NCI-H345 (cell line): ENCODE measurements at places on chromosomes 2 and 18.
A peak's percentile ranks its signal among the peaks of the same experiment; 100 is the strongest.

DNA sequence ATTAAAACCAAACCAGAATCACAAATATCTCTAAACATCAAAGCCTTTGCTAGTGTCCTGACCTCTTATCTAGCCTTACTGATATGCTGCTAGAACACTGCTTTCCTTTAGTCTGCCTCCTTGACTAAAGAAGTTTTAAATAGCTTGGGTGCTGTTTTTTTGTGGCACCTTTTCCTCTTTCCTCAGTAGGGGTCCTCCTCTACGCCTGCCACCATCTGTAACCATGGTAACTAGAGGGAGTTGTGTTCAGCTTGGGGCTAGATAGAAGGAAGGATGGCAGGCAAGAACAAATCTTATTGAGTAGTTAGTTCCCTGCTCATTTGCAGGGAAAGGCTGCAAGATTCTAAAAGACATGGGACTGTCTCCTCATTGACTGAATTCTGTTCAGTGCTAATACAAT is 86.0 kb downstream of the TAF4B start:
- no peak for DNase-seq

DNA sequence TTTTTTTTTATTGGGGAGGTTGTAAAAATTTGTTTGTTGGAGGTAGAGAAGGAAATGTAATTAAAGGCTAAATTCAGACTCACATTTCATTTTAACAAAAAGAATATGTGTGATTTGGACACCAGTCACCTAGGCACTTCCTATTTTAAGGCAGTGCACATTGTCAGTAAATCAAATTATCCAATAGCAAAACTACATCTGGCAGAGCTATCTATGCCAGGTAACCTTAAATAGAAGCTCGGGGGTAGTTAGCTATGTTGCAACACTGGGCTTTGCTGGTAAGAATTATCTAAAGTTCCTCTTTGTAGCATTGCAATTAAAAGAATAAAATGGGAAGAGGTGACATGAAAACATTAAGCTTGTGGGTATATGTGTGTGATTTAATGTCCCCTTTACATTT is 1064.4 kb upstream of the ZEB2 start:
- DNase-seq = no peak

- no peak for DNase-seq
Measured at GRCh38 chr2:197559681-197560080, 43.8 kb downstream of the MOB4 start.

DNA sequence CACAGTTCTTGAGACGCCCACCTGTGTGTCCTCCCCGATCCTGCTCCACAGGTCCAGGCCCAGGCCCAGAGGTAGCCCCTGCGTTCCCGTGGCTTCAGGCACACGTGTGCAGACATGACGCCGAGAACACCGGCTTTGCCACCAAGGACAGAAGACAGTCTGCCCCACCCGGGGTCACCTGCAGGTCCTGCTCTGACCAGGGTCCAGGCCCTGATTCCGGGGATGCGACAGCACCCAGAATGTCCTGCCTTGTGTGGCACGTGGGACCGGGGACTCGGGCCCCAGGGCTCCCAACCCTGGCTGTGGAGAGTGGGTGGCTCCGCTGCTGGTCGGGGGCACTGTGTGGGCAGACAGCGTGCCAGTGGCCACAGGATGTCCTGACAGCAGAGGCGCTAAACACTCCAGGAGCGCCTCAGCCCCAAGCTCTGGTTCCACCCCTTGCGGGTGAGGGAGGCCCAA is 36.9 kb downstream of the ADI1 start:
- DNase-seq = no peak

DNA sequence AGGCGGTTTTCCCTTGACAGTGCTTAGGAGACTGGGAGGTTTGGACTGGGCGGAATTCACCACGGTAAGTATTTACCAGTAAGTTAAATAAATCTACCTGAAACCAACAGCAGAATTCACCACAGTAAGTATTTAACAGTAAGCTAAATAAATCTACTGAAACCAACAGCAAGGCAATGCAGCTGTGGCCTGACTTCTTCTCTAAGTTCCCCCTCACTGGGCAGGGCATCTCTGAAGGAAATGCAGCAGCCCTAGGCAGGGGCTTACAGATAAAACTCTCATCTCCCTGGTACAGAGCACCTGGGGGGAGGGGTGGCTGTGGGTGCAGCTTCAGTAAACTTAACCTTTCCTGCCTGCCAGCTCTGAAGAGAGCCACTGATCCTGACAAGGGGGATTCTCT is 432.5 kb upstream of the LRRTM1 start:
- DNase-seq = no peak

DNA sequence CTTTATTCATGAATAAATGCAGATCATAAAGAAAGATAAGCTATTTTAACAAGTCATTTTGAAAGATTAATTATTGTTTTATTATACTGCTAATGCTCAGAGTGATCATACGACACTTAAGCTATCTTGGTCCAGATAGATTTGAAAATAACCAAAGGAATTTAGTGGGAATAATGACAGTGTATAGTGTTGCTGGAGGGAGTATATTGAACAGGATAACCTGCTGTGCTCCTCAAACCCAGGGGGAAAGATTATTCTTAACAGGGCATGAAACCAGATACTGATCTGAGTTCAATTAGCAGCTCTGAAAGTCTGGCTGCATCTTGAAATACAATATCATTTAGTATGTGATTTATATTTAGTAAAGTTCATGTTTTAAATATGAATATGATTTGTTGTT is 216.3 kb upstream of the ITGA4 start:
- DNase-seq = no peak

- peak; percentile 68 for DNase-seq
Measured at GRCh38 chr2:166343467-166343866, 32.3 kb downstream of the SCN9A start.

GRCh38 chr2:102283996-102284395 is 27.4 kb upstream of the IL1RL1 start:
- no peak for DNase-seq

DNA sequence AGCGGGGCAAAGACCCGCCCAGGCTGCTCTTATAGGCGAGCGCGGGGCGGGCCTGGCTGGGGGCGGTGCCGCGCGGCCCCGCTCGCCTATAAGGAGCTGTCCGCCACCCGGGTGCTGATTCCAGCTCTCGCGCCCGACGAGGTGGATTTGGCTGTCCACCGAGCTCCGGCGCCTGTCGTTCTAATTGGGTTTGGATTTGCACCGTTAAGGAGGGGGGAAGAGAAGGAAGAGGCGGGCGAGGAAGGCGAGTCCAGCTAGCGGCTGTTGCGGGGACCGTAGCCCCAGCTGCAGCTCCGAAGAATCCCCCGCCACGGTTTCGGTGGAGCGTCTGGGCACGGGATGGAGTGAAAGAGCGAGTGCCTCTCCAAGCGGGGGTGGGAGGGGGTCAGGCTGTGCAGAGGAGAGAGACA is at the start of gene CNTNAP5:
Gene CNTNAP5 (plus strand): TSS at position 117 of the 410 bp plus-strand sequence. CDS start 364 bp downstream, outside the sequence.
- DNase-seq = peak; percentile 77
